GM23338 (cell line): ENCODE measurements at places on chromosomes 5 and 9. TPM values are rescaled to one million over a fixed set of nuclear protein-coding genes. Genes with fewer than 3 reads are reported as not detected.

Gene ENC1
- 16.3 and 27.9 TPM in 2 replicates for total RNA-seq

Gene C5orf58
- 1.0 TPM in 1 of 2 replicates, not detected in the other for total RNA-seq

Gene LCN15
- 0.54 and 0.90 TPM in 2 replicates for total RNA-seq

Gene ZMYND19
- total RNA-seq: 50.3 and 58.5 TPM in 2 replicates

Gene SPINK7
- not detected in 2 replicates for total RNA-seq

Gene HMCN2
- total RNA-seq: 2.6 and 4.7 TPM in 2 replicates

Gene GPR21
- total RNA-seq: 0.90 and 1.9 TPM in 2 replicates

Gene DPH7
- total RNA-seq: 53.7 and 68.8 TPM in 2 replicates

DNA sequence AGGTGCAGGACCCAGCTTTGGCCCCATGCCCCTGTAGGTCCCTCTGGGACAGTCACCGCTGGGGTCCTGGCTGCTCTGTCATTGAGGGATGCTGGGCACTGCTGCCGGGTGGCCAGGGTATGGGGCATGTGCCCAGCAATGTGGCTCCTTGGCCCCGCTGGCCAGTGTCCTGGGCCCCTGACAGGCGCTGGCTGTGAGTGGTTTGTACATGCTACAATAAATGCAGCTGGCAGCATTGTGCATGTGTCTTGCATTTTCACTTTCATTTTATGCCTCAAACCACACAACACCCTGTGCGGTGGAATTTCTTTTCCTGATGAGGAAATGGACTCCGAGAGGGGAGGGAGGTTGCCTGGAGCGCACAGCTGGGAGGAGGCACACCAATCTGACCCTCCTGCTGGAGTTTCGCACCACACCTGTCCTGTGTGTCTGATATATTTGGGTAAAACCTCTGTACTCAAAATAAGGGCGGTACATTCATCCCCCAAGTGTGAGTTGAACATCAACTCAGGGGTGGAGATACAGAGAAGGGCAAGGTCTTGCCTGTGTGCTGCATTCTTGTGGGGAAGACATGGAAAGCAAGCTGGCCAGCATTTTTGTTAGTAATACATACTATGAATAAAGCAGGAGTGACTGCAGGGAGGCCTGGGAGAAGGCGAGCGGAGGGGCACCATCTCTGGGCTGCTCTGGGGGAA, 11.7 kb downstream of the TSPAN17 start:
- DNase-seq: no peak
- H3K4me1 ChIP-seq: no peaks in the 10 kb centered on the region; the same call in 1 of the 2 replicates
- no peak overlapping the region for H3K4me3 ChIP-seq
- H3K27ac ChIP-seq: no peak overlapping the region
- H3K27me3 ChIP-seq: no peaks in the 10 kb centered on the region

GRCh38 chr5:153636670-153637451, 146.4 kb downstream of the GRIA1 start:
- DNase-seq: no peak
- no peaks in the 10 kb centered on the region for H3K36me3 ChIP-seq
- H3K27ac ChIP-seq: no peak overlapping the region

- no peaks in the 10 kb centered on the region for H3K27me3 ChIP-seq
- H3K36me3 ChIP-seq: no peaks in the 10 kb centered on the region
- peak; percentile 74 for DNase-seq
- H3K27ac ChIP-seq: peak overlapping the region; percentile 74
- no peak overlapping the region for H3K4me3 ChIP-seq
Observed at GRCh38 chr5:103646698-103647614, 84.4 kb upstream of the NUDT12 start.

DNA sequence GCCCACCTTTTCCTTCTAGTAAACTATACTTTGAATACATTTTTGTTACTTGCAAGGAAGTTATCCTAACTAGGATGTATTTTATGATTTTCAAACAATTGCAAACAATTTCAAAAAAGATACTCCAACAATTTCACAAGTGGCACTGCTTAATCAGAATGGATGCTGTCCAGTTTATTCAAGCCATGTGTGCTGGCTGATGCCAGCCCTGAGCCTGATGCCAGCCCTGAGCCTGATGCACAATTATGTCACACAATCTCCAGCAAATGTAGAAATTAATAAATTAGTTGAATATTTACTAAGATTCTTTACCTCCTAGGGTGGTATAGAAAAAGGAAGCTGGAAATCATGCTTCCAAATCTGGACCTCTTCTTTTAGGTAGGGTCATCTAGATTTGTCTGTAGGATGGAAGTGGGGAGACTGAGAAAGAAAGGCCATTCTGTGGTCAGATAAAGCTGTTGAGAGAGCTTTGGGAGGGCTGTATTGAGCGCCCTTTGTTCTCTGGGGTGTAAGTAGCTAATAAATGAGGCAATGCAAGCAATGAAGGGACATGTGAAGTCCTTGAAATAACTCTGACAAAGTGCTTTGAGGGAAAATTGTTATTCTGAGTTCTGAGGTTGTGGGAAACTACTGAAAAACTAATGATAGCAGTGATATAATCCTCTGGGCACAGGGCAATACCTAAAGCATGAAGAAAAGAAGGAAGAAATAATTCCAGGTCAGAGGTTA, 5.8 kb upstream of the C6 start:
- H3K27me3 ChIP-seq: no peaks in the 10 kb centered on the region
- peaks cover 17% of the 10 kb centered on the region for H3K4me1 ChIP-seq
- no peaks in the 10 kb centered on the region for H3K36me3 ChIP-seq
- H3K27ac ChIP-seq: no peak overlapping the region
- no peak for DNase-seq

- H3K27ac ChIP-seq: no peak overlapping the region
- H3K27me3 ChIP-seq: no peaks in the 10 kb centered on the region
- H3K4me1 ChIP-seq: peaks cover 17% of the 10 kb centered on the region
- no peak overlapping the region for H3K4me3 ChIP-seq
- H3K36me3 ChIP-seq: no peaks in the 10 kb centered on the region
Observed at GRCh38 chr5:118956727-118957126, 31.6 kb downstream of the DTWD2 start.

GRCh38 chr5:57839437-57840079, 356.9 kb upstream of the ACTBL2 start:
- H3K27me3 ChIP-seq: no peaks in the 10 kb centered on the region
- H3K4me1 ChIP-seq: peaks cover 17% of the 10 kb centered on the region
- H3K36me3 ChIP-seq: no peaks in the 10 kb centered on the region
- no peak overlapping the region for H3K4me3 ChIP-seq
- no peak for DNase-seq
- H3K27ac ChIP-seq: no peak overlapping the region

DNA sequence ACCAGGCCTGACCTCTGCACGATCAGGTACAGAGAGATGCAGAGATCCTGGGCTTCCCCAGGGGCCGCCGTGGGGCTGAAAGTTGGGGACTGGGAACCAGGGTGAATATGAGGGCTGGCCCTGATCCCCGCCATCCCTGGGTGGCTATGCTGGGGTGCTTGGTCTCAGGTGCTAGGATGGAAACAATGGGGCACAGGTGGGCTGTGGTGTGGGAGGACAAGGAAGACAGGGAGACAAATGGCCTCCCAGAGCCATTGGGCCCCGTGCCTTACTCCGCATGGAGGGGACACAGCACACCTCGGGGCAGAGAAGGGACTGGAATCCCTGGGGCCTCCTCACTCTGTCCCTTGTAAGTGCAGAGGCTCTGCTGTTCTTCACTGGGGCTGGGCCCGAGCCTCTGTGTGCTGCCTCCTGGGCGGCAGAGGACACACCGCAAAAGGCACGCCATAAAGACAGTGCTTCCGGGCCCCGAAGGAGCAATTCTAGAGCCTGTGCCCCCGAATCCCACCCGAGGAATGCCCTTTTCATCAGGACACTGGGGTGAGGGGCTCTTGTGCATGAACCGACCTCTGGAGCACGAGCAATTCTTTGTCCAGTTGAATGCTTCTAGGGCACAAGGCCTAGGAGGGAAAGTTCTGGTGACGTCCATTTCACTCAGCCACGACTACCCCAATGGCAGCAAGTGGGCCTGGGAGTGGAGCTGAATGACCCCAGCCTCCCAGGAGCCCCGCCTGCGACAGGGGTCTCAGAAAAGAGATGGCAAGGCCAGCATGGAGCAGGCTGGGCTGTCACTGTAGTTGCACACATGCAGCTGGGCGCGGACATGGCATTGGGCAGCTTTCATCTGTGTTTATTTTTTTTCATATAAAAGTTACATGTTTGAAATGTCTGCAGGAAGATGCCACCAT, 30.9 kb downstream of the PRRT1B start:
- H3K27me3 ChIP-seq: no peaks in the 10 kb centered on the region
- no peaks in the 10 kb centered on the region for H3K36me3 ChIP-seq
- no peak overlapping the region for H3K4me3 ChIP-seq
- H3K27ac ChIP-seq: no peak overlapping the region
- no peak for DNase-seq

DNA sequence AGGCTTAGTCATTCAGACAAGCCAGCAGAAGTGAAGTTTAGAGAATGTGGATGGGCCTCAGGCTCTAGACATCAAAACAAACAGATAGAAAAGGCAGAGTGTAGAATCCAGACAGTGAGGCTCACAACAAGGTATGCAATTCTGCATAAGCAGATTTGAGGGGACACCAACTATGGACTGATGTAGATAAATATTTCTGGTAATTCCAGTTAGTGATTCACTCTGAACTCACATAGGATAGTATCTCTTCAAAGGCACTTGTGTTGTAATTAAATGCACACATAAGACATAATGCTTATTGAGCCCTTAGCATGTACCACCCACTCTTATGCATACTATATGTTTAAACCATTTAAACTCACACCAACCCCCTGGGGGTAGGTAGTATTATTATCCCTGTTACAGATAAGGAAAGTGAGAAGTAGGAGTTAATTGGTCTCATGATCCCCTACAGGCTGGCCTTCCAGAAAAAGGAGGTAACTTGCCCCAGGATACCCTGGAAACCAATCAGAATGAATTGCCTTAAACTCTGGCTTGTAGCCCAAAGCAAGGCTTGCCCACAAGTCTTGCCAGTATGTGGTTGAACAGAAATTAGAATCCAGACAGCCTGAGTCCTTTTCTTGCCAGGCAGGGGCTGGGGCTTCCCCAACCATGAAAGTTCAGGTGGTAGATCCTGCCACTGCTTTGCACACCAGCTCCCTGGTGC, 39.5 kb upstream of the HSPB3 start:
- H3K4me3 ChIP-seq: no peak overlapping the region
- H3K4me1 ChIP-seq: peaks cover 7% of the 10 kb centered on the region
- DNase-seq: no peak

DNA sequence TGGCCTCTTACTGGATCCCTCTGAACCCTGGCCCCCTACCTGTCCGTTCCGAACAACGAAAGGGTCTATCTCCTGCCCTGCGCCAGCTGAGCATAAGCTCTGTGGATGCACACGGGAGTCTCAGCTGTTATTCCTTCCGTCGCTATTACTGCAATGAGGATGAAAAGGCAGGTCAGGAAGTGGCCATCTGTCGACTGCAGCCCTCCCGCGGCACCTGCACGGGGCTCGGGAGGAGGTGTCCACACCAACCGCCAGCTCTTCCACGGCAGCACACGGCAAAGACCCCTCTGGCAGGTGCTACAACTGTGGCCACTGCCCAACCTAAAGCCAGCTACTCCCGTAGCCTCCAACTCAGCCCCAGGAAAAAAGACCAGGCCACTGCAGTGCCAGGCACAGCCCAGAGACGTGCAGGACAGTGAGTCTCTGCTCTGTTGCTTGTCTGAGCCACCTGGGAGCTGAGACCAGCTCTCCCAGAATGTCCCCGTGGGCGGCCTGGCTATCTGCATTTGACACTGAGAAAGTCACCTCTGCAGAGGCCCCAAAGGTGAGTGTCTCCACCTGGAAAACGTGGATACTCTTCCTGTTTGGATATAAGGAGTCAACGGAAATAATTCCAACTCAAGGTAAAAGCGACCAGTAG, 19.1 kb downstream of the CAMSAP1 start:
- H3K4me3 ChIP-seq: no peak overlapping the region
- H3K4me1 ChIP-seq: peaks cover 29% of the 10 kb centered on the region
- DNase-seq: no peak

- peaks cover 1% of the 10 kb centered on the region; the same call in 1 of the 2 replicates for H3K4me1 ChIP-seq
- no peaks in the 10 kb centered on the region for H3K36me3 ChIP-seq
- H3K27ac ChIP-seq: no peak overlapping the region
- no peak overlapping the region for H3K4me3 ChIP-seq
Observed at GRCh38 chr9:104278929-104279496, 184.9 kb downstream of the SMC2 start.

DNA sequence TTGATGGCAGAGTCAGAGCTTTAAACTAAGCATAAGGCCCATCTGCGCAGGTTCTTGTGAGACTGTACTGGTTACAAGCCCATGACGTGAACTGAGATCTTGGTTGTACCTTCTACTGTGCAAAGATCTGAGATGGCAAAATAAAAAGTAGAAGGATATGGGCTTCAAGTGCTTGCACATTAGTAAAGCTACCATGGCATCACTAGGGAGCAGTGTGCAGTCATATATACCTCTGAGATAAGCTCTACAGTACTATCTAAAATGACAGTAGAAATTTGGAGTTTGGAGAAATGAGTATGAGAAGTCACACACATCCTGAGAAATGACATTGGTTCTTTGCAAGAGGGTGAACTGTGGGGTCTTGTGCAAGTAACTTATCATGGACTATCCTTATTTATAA, 408.2 kb upstream of the PRR16 start:
- no peaks in the 10 kb centered on the region for H3K27me3 ChIP-seq
- H3K4me3 ChIP-seq: no peak overlapping the region
- H3K4me1 ChIP-seq: no peaks in the 10 kb centered on the region
- no peak for DNase-seq
- H3K27ac ChIP-seq: no peak overlapping the region

DNA sequence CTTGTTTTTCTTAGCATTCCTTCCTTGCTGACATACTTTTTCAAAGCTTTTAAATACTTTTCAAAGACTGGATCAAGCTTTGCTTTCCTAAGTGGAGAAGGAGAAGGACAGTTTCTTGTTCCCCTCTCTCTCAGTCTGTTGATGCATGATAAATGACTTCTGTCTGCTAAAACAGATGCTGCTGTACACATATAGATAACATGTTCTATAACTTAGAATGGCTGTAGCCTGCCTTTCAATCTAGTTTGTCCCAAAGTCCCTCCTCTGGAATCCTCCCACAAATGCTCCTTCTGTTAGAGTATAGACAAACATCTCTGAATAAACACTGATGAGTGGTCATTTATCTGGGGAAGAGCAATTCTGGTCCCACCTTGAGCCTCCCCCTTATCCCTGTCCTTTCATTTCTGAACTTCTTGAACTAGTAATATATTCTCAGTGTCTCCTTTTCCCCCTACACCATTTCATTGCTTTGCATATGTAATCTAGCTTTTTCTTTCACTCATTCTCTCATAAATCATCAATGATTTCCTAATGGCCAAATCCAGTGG, 5.4 kb upstream of the HEMGN start:
- H3K27me3 ChIP-seq: peaks cover 69% of the 10 kb centered on the region
- H3K4me3 ChIP-seq: no peak overlapping the region
- H3K36me3 ChIP-seq: no peaks in the 10 kb centered on the region
- no peaks in the 10 kb centered on the region for H3K4me1 ChIP-seq
- DNase-seq: no peak
- H3K27ac ChIP-seq: no peak overlapping the region

DNA sequence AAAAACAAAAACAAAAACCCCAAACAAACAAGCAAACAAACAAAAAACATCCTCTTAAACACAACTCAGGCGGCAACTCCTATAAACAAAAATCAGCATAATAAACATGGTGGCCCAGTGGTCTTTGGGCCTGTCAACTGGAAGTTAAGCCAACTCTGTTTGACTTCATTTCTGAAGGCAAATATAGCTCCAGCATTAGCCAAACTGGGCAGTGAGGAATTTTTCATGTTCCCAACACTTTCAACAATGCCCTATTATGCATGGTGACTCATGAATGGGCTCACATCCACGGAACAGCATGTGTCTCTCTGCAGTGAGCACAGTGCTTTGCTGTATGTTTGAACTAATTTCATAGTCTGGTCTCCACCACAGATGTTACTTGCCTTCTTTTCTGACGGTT, 143.9 kb upstream of the STC2 start:
- H3K36me3 ChIP-seq: no peaks in the 10 kb centered on the region
- no peaks in the 10 kb centered on the region for H3K4me1 ChIP-seq
- H3K27ac ChIP-seq: no peak overlapping the region

GRCh38 chr5:178282391-178282790, 49.8 kb upstream of the PHYKPL start:
- no peak overlapping the region for H3K4me3 ChIP-seq
- no peak for DNase-seq
- H3K27ac ChIP-seq: no peak overlapping the region
